ENCODE measurements at places on chromosomes 3 and 15.

- no peak for DNase-seq
These were observed 70.7 kb downstream of the C3orf70 start for GRCh38 chr3:185082149-185082548.

DNA sequence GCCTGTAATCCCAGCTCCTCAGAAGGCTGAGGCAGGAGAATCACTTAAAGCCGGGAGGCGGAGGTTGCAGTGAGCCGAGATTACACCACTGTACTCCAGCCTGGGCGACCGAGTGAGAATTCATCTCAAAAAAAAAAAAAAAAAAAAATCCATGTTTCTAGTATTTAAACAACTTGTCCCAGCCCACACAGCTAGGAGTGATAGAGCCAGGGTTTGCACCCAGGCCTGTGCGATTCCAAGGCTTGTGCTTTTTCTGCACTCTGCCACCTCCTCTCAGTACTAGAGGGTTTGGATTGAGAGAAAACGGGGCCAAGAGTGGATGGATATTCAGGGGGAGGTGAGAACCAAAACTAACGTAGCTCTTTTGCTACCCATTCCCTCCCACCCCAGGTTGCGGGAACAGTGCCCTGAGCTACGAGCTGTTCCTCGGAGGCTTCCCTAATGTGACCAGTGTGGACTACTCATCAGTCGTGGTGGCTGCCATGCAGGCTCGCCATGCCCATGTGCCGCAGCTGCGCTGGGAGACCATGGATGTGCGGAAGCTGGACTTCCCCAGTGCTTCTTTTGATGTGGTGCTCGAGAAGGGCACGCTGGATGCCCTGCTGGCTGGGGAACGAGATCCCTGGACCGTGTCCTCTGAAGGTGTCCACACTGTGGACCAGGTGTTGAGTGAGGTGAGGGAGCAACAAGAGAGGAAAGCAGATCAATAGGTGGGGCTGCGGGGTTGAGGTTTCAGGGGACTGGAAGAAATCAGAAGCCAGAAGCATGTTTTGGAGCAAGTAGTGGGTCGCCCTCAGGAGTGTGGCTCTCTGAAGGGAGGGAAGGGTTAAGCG is 4.1 kb downstream of the CAMK2N2 start:
- DNase-seq, result no peak

DNA sequence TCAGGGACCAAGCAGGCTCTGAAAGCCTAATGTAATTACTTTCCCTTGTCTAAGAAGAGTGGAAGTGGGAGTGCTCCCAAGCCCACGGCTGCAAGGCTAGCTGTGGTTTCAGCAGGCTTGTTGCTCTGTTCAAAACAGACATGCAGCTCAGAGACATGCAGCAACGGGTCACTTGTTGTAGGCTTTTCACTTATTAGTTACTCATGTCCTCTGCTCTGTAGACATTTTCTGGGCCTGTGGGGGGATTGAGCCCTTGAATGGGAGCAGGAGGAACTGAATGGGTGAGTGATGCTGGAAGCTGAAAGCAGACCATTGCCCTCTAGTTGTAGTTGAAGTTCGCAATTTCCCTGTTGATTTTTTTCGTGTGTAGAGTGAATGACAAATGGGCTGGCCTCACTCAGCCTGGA is 261.9 kb upstream of the NR2E3 start:
- no peak for DNase-seq

- no peak for DNase-seq
These were observed 20.3 kb upstream of the MAP3K13 start for GRCh38 chr3:185342459-185343174.

- DNase-seq, result no peak
These were observed 40.9 kb downstream of the FBN1 start for GRCh38 chr15:48604567-48604966.

DNA sequence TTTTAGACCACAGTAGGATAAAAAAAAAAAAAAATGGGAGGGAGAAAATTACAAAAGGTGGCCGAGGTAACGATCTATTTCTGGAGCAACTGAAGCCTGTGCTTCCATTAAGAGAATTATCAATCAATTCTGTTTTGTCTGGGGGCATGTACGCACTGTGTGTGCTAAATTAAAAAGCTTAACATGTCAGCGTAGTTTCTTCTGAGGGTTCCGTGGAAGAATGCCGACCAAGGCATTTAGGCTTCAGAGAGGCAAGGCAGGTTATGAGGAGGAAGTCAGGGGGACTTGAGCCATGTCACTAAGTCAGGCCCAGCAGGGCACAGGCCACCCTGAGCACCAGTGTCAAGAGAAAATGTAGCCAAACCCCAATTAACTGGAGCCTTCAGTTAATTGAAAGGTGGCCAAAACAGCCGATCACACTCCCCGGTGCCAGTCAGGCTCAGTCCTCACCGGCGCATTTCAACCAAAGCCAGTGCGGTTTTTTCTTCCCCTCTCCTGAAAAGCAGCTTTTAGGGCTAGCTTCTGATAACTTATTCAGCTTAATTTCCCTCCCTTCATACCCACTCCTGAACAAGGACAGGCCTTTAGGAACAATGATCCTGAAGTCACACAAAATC is 113.9 kb downstream of the MEGF11 start:
- no peak for DNase-seq
